Activated T-helper 9 cell treated with anti-CD3 and anti-CD28 coated beads, Interleukin-2, amount 50 U/mL, for 16 hours (primary cell): ENCODE measurements at places on chromosomes 7 and 10.
A peak's percentile ranks its signal among the peaks of the same experiment; 100 is the strongest.

GRCh38 chr7:26777385-26777784, 87.0 kb downstream of the SKAP2 start:
- no peak for DNase-seq

- DNase-seq, result no peak
Observed at GRCh38 chr7:40077849-40078248, 56.6 kb downstream of the MPLKIP start.

DNA sequence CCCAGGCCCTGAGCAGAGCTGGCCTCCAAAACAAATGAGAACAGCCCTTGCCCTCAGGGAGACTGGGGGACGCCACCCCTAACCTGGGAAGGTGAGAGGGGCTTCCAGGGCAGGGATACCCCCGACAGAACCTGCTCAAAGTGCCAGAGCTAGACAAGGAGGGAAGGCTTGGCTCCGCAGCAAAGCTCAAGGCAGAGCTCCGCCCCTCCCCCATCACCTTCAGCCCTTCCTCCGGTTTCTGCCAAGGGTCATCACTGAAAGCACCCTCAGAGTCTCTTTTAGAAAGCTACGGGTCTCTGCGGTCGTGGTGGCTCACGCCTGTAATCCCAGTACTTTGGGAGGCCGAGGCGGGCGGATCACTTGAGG, 73.4 kb upstream of the CUX1 start:
- DNase-seq, result no peak

- no peak for DNase-seq
Observed at GRCh38 chr7:102933763-102934162, 21.0 kb downstream of the LRRC17 start.

DNA sequence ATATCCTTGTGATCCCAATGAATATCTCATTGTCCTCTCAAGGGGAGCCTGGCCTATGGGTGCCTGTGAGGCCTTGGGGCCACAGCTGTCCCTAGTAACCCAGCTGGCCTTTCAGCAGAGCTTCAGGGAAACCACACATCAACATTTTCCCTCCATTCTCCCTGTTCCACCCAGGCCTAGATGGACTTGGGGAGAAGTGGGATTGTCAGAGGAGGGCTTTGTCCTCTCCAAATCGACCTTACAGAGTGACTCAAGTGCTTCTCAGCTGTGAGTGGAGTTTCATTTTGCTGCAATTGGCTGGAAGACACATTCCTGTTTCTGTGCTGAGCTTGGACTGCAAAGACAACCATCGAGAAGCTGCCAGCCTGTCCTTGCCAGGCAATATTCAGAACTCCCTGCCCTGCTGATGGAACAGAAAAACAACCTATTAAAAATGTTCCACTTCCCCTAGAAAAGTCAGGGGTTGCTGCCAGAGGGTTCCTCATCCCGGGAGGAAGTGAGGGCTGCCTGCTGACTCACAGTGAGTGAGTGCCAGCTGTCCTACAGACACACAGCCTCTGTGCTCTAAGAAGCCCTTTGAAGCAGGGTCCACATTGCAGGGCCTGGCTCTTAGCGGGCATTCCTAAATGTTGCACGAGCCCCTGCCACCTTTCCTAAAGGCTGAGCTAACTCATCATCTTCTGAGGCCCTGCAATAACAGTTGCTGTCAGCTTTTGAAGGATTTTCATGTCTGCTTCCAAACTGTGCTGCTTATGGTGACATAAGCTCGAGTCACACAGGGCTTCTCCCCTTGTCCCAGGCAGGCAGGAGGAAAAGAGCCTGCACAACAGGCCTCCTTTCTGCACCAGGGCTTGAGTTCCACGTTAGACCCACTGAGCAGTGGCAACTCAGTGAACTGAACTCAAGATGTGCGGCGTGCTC, 20.5 kb downstream of the STRA8 start:
- no peak for DNase-seq

DNA sequence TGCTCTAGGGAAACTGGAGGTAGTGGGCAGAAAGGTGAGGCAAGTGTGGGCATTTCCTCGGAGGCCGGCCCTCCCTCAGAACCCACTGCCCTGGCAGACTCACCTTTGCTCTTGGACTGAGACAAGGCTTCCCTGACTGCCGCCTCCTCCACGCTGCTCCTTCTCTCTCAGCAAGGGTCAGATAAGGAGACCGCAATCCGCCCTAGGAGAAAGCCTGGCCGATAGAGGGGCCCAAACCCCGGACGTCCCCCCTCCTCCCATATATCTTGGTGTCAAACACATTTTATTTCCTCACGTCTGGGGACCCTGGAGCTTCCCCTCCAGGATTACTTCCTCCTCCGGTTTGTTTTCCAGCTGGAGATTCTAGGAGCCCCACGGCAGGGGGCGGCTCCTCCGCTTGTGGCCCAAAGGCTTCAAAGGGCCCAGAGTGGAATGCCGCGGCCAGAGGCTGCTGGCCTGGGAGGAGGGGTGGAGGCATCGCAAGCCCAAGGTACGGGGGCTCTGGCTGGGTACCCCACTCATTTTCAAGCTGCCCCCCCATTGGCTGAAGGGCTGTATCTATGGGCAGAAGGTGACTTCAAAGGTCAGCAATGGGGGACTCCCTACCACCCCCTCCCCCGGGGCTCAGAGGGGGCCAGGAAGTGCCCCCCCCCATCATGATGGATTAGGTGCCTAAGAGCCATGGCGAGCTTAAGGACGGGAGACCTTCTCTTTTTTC, 31.7 kb upstream of the LBX1 start:
- DNase-seq, result no peak

- no peak for DNase-seq
Observed at GRCh38 chr7:1999278-1999984, 233.3 kb downstream of the MAD1L1 start.

GRCh38 chr7:106012935-106013439, 49.9 kb downstream of the CDHR3 start:
- DNase-seq, result no peak

GRCh38 chr10:47287365-47287802, 12.6 kb upstream of the GDF10 start:
- no peak for DNase-seq

DNA sequence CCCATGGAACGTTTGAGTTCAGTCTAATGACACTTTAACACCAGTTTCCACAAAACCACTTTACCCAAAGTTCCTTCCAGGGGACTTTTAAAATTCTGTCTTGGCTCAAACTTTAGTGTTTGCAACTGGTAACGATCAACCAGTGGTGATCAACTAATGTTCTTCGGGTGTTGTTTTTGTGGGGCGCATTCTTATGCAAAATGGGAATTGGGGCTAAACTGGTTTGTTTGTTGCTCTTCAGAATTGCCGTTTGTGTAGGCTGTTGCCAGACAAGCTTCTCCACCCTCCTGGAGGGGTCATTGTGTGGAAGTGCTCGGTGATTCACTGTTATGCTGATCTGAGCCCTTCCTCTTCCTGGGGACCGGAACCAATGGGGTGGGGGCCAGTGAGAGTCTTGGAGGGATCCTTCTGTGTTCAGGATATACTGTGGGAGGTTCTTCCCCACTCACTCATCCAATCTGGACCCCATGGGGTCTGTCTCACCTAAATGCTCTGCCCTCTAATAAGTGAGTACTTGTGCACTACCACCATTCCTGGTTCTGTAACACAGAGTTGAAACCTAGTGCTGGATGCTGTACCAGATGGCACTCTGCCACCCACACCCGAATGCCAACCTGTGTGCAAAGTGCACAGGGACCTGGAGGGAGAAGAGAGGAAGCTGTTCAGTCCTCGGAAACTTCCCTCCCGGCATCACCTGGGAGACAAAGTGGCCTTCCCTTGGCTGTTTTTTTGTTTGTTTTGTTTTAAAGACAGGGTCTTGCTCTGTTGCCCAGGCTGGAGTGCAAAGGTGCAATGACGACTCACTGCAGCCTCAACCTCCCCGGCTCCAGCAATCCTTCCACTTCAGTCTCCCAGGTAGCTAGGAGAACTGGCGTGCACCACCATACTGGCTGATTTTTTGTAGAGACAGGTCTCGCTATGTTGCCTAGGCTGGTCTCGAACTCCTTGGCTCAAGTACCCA, 2.1 kb downstream of the NFE2L3 start:
- peak; percentile 17 for DNase-seq

GRCh38 chr10:97553575-97554031, 19.0 kb upstream of the ANKRD2 start:
- peak; percentile 47 for DNase-seq

DNA sequence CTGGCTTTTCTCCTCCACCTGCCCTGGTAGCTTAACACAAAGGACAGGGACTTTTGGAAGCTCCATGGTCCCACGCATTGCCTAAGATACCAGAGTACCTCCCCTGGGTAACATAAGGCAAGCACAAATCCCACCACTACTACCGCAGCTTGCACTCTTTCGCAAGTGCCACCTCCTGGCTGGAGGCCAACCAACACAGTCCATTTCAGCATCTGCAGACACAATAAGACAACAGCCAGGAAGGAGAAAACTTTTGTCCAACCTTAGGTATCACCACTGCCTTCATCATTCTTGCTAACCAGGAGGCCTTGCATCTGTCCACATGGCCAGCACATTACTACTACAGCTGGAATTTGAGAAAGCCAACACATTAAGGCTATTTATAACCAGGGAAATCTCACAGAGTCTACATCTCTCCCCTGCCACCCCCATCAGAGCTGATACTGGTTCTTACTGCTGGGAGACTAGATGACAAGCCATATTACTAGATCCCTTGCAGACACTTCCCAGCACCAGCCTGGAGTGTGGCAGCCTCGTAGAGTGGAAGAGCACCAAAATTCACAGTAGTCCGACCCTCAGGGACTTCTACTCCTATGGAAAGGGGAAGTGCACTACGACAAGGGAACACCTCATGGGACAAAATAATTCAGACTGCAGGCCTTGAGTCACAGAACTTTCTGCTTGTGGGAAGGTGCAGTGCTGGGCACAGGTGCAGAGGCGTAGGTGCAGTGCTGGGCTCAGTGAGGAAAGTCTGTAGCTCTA, 39.8 kb upstream of the CDK13 start:
- DNase-seq, result no peak

GRCh38 chr10:110169586-110169985, 37.8 kb upstream of the MXI1 start:
- no peak for DNase-seq

DNA sequence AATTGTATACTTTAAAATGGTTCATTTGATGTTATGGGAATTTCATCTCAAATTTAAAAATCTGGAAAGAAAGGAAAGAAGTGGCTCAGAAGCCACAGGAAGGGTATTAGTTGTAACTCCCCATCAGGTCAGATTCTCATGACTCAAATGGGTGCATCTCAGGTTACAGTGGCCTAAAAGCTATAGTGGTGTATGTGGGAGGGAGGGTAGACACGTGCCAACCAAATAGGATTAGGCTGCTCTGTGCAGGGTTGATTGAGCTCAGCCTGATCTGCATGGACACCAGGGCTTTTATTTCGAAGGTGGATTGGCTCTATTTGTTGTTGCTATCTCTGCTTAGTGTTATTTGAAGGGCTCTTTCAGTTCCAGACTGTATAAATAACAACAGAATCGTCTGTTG, 121.5 kb upstream of the PRR15 start:
- DNase-seq, result no peak

DNA sequence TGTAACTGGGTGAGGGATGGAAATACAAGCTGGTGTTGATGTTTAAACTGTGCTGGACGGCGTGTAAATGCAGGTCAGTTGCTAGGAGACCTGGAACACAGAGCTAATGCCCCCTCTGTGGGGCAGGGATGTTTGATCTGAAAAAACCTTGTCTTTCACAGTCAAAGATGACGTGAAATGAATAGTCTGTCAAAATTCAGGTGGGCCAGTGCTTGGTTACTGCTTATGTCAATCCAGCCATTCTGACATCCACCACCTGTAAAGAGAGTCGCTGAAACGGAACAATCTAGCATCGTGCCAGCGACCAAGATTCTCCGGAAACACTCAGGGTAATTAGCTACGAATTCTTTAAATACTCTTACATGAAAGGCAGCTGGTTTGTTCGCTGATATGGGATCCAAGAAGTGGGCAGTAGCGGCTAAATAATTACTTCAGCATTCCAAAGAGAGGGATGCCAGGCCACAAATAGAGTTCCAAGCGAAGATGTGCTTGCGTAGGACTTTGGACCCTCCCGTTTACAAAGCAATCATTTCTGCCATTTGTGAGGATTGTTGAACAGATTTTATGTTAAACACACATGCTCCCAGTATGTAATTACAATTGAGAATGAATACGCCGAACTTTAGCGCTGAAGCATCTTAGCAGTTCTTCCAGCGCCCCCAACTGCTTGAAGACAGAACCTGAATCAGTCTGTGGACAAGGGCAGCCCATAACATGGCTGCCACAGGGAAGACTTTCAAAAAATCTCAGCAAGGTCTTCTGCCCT, 7.3 kb upstream of the ASB4 start:
- no peak for DNase-seq

DNA sequence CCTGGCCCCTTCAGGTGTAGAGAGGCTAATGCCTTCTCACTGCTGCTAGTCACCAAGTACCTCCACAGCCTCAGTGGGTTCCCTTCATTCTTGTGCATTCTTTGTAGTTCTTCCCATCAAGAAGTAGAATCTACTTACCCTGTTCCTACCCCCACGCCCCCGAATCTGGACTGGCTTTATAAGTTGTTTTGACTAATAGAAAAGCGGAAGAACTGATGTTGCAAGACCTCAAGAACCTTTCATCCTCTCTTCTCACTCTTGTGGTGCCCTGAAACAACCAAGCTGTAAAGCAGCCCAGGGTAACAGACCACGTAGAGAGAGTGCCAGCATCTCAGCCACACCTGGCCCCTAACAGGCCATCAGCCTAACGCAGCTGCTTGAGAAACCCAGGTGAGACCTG, 23.2 kb upstream of the LAMB1 start:
- DNase-seq, result no peak

DNA sequence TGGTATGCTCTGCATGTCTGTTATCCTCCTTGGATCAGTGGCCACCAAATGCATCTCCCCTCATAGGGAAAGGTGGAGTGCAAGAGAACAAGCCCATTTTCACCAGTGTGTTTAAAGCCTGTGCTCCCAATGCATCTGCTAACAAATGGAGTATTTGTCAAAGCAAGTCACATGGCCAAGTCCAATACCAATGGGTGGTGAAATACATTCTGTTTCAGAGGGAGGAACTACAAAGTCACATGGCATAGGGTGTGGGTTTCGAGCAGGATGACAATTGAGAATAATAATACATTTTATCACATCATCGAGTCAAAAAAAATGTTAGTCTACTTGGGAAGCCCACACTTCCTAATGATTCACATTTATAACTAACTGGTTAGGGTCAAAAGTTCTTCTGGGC, 62.7 kb downstream of the SUGCT start:
- DNase-seq, result no peak

DNA sequence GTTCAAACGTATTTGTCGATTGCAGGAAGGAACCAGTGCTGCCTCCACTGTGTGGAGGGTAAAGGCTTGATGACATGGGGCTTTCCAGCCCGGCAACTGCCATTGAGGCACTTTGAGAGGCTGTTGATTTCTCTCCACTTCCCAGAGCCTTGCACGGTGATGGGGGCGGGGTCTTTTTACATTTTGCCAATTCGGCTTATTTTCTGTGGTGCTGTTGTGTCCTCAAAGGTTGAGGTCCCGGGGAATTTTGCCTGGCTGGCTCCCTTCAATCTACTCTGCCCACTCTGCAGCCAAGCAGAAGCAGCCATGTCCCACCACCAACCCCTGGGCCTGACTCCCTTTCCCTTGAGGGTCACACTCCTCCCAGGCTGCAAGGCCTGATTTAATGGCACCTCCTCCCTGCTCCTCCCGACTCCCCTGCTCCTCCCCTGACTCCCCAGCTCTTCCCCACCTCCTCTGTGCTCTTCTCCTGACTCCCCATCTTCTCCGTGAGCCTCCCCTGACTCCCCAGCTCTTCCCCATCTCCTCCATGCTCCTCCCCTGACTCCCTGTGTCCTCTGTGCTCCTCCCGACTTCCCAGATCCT, 39.0 kb downstream of the OAT start:
- no peak for DNase-seq

GRCh38 chr7:150531704-150532103, 17.0 kb downstream of the GIMAP7 start:
- no peak for DNase-seq
